ENCODE measurements at places on chromosomes 11 and 22.

DNA sequence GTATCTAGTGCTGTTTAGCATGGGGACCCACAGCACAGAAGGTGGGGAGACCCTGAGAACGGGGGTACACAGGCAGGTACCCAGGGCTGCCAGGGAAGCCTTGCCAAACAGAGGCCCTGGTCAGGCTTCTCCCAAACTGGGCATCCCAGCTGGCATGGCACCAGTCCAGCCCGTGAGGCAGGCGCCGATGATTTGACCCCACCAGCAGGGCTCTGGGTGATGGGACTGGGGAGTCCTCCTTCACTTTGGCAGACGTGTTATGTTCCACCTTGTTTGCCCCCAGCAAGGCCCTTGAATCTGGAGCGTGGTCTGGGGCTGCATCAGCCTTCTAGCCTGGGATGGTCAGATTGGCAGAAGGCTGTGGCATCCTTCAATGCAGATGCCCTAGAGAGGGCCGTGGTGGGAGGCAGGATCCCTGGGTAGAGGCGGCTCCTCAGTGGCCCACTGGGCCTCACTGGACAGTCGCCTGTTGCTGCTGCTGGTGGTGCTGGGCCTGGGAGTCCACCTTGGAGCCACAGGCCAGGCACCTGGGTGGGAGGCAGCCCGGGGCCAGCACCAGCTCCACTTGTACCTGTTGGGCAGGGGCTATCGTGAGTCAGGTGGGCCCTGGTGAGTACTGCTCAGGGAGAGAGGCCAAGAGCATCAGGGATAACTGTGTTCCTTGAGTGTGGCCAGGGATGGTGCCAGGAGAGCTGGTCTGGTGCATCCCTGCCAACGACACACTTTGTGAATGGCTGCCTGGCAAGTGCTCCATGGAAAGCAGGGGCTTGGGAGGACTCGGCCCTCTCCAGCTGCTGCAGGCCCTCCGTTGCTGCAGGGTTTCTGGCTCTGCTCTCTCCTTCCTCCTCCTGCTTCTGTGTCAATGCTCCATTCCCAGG, 3.3 kb downstream of the ADORA2A start:
- DNase-seq: no peak

DNA sequence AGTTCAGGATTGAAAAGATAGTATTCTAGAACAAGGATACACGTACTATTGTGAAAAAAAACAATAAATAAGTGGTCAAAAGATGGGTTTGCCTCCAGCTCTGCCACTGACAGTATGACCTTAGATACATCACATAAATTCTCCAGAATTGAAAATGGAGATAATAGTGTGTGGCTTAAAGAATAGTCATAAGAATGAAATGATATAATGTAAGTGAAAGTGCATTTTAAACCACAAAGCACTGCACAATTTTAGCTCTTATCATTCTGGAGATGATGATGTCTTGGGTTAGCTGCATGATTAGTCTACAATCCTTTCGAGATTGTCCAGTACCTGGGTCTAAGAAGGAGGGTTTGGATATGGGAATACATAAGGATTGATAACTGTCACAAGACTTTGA, 21.9 kb upstream of the CEP295 start:
- DNase-seq: no peak

- no peak for DNase-seq
Measured at GRCh38 chr11:96869207-96869606, 479.4 kb downstream of the JRKL start.

- DNase-seq: no peak
Measured at GRCh38 chr11:104130161-104130560, 33.8 kb downstream of the PDGFD start.

DNA sequence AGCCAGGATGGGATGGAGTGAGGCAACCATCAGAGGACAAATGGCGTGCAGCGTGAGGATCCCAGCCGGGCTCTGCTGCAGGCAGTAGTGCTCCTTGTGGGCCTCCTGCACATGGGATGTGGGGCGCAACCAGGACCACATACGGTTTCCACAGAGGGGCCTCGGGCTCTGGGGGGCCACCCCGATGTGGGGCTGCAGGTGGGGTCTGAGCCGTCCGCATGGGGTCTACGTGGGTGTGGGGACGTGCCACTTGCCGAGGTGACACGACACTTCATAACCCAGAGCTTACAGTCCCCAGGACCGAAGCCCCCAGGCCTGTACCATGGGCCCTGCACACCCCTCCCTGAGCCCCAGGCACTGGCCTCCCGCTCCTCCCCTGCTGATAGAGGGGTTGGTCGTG, 10.8 kb downstream of the TTLL8 start:
- DNase-seq: no peak

GRCh38 chr11:103368145-103368544, 258.9 kb downstream of the DYNC2H1 start:
- no peak for DNase-seq

DNA sequence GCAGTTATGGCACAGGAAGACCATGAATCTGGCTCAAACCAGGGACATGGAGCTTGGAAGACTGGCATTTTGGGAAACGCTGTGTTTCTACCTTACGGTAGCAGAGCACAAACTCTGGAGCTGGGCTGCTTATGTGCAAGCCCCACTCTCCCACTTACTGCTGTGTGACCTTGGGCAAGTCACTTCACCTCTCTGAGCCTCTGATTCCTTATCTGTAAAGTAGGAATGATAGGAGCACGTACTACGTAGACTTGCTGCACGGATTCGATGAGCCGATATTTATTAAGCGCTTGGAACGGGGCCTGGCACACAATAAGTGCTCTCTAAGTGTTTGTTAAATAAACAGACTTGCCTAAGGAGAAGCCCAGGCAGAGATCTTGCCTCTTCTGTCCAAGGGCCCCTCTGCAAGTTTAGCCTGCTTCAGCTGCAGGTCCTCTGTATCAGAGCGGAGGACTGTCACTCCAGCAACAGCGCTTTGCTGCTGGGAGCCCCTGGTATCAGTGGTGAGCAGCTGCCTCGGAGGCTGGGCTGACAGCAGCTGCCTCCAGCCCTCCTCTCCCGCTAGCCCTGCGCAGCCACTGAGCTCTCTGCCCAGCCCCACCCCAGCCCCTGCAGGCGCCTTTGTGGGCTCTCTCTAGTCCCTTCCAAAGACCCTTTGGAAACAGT, 96.9 kb upstream of the ANO1 start:
- DNase-seq: no peak

Measured in stimulated activated CD4-positive, alpha-beta T cell treated with anti-CD3 and anti-CD28 coated beads, Interleukin-4, amount 100 ng/mL, for 4 hours (primary cell).